ENCODE measurements at places on chromosomes 16 and 17. TPM values are rescaled to one million over a fixed set of nuclear protein-coding genes. Genes with fewer than 3 reads are reported as not detected.

DNA sequence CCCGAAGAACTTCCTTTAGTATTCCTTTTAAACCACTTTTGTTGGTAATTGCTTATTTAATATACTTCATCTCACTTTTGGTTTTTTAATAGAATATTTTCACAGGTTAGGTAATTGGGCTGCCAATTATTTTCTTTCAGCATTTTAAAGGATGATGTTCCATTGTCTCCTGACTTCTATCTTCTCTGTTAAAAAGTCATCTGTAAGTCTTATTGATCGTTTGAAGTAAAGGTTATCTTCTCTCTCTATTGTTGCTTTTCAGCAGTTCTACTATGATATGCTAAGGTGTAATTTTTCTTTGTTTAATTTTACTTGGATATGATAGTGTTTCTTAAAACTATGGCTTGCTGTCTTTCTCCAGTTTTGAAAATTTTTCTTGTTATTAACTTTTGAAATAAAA, 307.5 kb downstream of the MAP2K4 start:
- DNase-seq = no peak

DNA sequence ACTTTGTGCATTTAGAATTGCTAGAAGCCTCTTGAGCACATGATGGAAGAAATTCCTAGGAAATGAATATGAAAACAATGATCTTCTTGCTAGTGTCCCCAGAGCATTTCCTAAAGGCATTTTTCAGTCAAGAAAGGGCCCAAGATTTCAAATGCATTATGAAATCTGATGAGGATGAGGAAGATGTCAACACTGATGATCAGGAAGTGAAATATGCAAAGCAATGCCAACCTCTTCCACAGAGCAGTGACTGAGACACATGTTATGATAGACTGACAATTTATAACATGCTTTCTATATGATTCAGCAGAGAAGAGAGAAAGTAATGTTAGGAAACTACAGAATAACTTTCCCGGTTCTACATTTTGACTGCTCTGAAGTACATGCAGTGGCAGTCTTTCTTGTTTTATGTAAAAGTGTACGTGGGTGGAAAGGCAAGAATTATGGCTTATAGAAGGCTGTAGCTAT, 859.1 kb upstream of the GOT2 start:
- no peak for DNase-seq

- no peak for DNase-seq
Observed at GRCh38 chr17:14351493-14351892, 50.6 kb downstream of the HS3ST3B1 start.

DNA sequence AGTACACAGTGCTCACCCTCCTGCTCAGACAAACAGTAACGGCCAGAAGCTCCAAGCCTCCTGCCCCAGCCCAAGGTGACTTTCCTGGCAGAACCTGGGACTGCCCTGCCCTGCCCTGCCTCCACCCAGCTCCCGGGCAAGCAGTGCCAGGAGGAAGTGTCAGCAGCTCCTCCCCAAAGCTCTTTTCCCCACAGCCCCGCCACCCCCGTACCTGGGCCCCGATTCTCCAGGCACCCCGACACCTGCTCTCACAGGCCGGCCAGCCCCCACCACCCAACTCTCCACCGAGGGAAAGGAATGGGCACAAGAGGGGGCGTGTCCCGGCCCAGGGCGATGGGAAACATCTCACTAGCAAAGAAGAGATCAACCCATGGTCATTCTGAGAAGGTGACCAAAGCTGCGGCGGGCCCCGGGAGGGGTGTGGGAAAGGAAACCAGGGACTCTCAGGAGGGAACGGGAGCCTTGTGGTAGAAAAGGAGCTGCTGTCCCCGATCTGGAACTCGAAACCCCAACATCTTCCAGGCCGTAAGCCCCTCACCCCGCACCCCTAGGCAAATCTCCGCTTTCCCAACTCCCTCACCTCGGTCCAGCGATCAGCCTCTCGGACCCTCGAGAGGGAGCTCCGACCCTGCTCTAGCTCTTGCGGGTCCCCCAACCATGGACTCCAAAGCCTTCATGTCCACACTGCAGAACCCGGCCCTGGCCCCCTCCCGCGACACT, 1.2 kb downstream of the BCAR1 start:
- no peak for DNase-seq

GRCh38 chr17:68385490-68386215, 71.6 kb downstream of the WIPI1 start:
- no peak for DNase-seq

DNA sequence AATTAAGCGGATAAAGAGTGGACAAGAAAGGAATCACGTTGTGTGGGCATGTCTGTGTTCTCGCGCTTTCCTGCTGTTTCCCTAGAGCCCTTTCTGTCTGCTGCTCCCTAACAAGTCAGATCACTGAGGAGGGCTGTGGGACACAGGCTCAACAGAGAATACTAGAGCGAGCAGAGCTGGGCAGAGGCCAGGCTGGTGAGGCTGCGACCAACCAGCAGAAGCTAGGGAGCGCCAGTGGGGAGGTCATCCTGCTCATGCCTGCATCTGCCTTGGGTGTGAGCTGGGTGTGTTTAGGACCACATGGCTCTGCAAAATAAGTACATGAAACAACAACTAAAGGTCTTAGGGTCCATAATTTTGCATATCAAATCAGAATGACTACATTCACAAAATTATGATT, 11.5 kb upstream of the FOXJ1 start:
- no peak for DNase-seq

GRCh38 chr17:44623070-44623725, 33.1 kb upstream of the MEIOC start:
- DNase-seq = no peak

- DNase-seq = peak; percentile 32
Observed at GRCh38 chr17:19238167-19238505, 970 bp downstream of the EPN2 start.

DNA sequence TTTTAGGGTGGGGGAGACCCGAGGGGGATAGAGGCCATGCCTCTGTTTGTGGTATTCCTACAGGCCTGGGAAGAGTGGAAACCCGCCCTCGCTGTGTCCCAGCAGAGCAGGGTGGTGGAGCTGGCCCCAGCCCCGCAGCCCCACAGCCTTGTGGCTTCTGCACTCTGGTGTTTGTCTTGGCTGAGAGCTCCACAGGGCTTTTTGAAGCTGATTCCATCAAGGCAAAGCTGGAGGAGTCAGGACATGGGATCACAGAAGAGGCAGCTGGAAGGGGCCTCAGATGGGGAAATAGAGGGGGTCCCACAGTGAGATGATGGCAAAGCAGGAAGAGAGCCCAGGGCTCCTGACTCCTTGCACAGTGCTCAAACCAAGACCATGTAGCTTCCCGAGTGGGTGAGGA, 5.0 kb upstream of the WFIKKN2 start:
- no peak for DNase-seq

DNA sequence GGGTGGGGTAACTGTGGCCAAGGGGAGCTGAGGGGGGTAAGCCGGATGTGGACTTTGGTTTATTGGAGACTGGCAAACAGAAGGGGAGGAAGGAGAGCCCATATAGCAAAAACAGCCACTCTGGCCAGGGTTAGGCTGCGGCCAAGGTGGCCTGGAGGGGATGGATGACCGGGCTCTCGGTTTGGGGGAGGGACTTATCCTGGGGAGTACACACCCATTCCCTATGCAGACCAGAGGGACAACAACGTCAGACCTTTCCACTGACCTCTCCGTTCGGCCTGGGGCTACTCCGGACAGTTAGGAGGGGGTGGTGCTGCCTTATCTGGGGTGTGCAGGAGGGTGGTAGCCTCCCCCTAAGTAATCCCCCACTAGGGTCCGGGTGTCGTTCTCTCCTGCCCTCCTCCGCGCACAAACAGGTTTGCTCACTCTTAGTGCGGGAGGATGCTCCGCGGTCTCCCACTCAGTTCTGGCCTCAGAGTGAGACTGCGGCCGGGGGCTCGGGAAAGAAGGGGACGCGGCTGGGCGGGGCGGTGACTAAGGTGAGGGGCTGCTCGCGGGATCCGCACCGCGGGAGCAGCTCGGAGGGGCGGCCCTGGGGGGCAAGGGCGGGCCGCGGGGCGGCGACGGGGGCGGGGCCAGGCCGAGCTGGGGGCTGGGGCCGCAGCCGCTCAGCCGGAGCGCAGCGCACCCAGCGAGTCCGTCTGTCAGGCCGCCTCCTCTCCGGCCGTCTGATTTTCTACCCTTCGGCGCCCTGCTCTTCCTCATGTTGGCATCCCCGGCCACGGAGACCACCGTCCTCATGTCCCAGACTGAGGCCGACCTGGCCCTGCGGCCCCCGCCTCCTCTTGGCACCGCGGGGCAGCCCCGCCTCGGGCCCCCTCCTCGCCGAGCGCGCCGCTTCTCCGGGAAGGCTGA, at the start of gene WNK4:
TSS of gene WNK4 (plus strand) at position 675 of the 915 bp plus-strand sequence. CDS start at position 764, 89 bp downstream.
- DNase-seq = no peak

DNA sequence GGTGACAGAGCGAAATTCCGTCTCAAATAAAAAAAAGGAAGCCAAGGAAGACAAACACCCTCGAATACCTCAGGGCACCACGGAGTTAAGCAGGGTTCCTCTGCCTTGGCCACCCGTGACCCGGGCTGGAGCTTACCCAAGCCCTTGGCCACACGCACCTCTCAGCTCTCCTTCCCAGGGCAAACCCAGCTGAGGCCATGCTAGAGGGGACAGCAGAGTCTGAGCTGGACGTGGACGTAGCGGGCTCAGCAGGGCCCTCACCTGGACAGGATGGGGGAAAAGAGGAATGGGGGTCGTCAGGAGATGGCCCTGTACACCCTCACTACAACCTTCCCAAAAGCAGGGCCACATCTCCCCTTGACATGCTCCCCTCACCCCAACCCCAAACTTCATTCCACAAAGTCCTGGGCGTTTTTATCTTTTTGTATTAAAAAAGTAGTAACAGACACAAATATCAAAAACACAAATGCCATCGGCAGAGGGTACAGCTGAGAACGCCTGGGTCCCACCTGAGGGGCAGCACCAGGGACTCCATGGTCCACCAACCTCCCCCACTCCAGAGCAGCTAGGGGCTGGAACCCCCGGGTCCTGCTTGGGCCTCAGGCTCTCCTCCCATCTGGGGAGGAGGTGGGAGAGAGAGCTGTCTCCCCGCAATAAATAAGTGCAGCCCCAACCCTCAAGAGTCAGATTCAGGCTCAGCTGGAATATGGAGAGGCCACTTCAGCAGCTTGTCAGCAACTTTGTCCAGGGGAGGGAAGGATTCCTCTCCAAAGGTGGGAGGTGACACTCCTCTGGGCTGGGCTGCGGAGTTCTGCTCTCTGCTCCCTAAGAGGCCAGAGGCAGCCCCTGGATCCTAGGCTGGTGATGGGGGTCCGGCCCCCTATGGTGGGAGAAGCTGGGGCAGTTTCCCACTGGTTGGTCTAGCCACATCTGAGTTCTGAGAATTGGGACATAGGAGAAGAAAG, 11.9 kb downstream of the PER1 start:
- DNase-seq = peak; percentile 55

- DNase-seq = peak; percentile 61
Observed at GRCh38 chr16:66940236-66940635, 4.9 kb downstream of the CES2 start.

GRCh38 chr16:60748366-60748765, 1287.9 kb downstream of the CDH8 start:
- DNase-seq = no peak

DNA sequence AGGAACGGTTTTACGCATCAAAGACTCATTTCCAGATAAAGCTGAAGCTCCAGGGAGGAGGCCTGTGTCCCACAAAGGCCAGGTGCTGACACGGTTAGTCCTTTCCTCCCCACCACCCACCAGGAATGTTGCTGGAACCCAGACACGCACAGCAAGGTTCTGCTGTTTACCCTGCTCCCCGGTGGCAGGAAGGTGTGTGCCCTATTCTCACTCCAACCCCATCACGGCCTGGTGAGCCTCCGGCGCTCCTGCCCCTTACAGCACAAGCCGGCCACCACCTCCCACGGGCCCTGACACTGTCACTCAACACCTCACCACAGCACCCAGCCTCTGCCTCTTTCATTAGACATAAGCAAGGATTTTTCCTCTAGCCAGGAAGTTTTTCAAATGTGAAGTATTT, 47.8 kb downstream of the ANKRD11 start:
- DNase-seq = no peak

GRCh38 chr17:76237859-76238313, 2.4 kb downstream of the RNF157 start:
- no peak for DNase-seq

GRCh38 chr17:78532922-78533640, 44.1 kb downstream of the DNAH17 start:
- DNase-seq = no peak

GRCh38 chr17:80836971-80837481, 154.6 kb upstream of the CHMP6 start:
- no peak for DNase-seq

- DNase-seq = no peak
Observed at GRCh38 chr16:58615280-58615679, 14.3 kb downstream of the CNOT1 start.

- DNase-seq = peak; percentile 45
Observed at GRCh38 chr16:57562669-57563486, 20.4 kb downstream of the ADGRG5 start.

DNA sequence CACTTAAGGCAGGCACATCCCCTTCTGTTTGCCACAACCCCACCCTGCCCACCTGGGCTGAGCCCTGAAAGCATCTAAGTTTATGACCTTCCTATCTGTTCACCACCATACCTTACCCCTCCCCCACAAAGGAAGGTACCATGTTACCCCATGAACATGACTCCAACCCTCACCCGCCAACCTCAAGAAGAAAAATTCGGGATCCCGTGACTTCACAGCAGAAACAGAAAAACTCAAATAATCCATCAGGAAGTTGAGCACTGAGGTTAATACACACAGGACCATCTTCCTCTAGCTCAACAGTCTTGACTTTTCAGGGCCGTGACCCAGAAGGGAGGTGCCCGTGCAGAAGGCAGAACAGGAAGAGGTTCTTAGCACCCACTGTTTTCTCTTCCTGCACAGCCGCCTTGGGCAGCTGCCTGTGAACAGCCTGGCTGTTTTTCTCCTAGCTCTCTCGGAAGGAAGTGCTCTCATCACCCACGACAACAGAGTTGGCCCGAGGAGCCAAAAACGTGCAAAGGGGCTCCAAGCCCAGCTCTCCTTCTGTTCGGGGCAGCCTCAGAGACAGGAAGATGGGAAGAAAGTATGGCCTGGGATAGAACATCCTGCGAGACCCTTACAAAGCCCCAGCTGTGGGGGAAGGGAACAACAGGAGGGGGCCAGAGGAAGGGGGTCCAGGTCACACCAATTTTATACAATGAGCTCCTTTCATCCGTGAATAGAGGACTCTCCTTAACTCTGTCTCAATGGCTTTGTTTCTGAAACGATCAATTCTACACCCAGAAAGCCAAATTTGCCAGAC, 101.1 kb downstream of the XYLT1 start:
- DNase-seq = no peak

- DNase-seq = no peak
Observed at GRCh38 chr17:4724650-4725049, 6.6 kb upstream of the MED11 start.

The KCNH6 gene
- 4.2 TPM for total RNA-seq

The COG4 gene
- total RNA-seq = 111 TPM

The KCNAB3 gene
- total RNA-seq = 5.5 TPM

The SP2 gene
- 7.6 TPM for total RNA-seq

The TVP23A gene
- total RNA-seq = 2.3 TPM

The SEPTIN12 gene
- total RNA-seq = not detected

The IRX5 gene
- 31.4 TPM for total RNA-seq

The EVPL gene
- 142 TPM for total RNA-seq

The ACSM2A gene
- total RNA-seq = not detected

The C16orf89 gene
- 214 TPM for total RNA-seq

Data from upper lobe of left lung (tissue), 6 donors.